M059J (cell line): ENCODE measurements at places on chromosomes 6 and 20. TPM values are rescaled to one million over a fixed set of nuclear protein-coding genes. Genes with fewer than 3 reads are reported as not detected.
A peak's percentile ranks its signal among the peaks of the same experiment; 100 is the strongest.

AVP gene
- total RNA-seq = not detected in 2 replicates

C6orf136 gene
- 9.1 and 12.2 TPM in 2 replicates for total RNA-seq

VGLL2 gene
- total RNA-seq = not detected in 2 replicates

SLC22A7 gene
- not detected in 2 replicates for total RNA-seq

LY6G5C gene
- 2.0 and 2.5 TPM in 2 replicates for total RNA-seq

DDO gene
- total RNA-seq = 16.5 and 24.7 TPM in 2 replicates

PEX7 gene
- total RNA-seq = 13.9 and 23.1 TPM in 2 replicates

NTSR1 gene
- total RNA-seq = 0.07 and 0.54 TPM in 2 replicates

- DNase-seq = peak; percentile 60
Observed at GRCh38 chr6:10404799-10405512, 9.9 kb downstream of the TFAP2A start.

DNA sequence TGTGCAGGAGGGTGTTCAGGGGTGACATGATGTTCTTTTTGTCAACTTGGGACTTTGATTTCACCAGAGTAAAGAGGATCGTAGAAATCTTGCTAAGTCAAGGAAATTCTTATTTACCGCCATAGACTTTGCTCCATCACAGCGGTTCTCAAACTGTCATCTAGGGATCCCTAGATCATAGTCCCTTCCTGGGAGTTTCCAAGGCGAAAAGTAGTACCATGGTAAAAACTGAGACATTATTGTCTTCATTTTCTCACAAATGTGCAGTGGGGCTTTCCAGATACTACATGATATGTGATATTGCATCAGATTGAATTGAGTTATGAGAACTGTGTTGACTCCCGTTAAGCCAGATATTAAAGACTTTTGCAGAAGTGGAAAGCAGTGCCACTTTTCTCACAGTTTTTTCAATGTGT is 79.7 kb downstream of the JARID2 start:
- DNase-seq = no peak

DNA sequence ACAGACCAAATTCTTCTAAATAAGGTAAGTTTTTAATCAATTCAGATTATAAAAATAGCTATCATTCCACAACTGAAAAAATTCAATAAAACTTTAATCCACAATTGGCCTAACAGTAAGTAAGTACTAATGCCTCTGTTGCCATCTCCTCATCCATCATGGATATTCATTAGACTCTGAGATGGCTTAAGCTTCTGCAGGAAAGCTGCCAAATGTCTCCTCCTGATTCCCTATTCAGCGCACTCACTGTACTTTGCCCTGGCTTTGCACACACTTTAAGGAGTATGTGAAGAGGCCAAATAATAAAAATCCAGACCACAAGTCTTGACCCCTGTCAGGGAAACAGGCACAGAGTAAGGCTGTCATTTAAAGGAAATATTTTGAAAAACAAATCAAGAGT is 23.6 kb downstream of the PGM3 start:
- DNase-seq = no peak

GRCh38 chr20:47306755-47307370 is 49.6 kb downstream of the ZMYND8 start:
- no peak for DNase-seq

GRCh38 chr6:154448448-154449096 is 61.9 kb downstream of the CNKSR3 start:
- DNase-seq = peak; percentile 91

DNA sequence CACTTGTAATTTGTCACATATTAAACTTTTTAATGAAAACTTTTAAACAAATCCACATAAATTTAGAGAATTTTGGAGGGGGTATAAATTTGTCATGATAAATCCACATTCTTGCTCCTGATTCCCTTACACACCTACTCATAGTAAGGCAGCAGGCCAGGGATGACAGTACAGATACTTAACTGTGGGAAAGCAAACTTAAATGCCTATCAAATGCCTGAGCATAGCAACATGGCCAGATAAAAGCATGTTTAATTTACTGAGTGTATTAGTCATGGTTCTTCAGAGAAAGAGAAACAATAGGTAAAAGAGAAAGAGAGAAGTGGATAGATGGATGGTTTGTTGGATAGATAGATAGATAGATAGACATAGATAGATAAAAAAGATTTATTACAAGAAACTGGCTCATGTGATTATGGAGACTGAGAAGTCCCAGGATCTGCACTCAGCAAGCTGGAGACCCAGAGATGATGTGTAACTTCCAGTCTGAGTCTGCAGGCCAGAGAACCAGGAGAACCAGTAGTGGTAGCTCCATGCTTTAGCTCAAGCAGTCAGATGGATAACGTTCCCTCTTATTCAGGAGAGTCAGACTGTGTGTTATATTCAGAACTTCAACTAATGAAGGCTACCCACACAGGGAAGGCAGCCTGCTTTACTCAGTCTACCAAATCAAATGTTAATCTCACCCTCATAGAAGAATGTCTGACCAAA is 15.9 kb upstream of the ADGRF1 start:
- peak; percentile 94 for DNase-seq

DNA sequence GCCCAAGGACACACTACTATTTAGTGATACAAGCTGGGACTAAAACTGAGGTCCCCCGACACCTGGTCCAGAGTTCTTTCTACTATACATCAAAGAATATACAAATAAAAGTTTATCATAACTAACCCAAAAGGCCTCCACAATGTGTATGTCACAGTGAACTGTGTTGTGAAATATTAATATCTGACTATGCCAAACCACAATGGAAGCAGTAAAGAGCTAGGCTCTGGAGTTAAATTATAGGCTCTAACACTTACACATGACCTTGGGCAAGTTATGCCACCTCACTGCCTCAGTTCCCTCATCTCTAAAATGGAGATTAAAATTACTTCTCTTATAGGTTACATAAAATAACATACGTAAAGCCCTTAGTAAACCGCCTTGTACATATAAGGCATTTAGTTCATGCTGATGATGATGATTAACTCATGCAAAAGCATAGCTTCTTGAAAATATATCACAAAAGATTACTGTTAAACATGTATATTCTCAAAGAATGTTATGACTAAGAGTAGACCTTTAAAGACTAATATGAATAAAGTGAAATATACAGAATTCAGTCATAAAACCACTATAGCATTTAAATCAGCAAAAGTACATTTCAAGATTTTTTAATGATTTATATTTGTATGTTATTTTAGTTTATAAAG is 5.7 kb downstream of the SUPT3H start:
- DNase-seq = no peak

- DNase-seq = peak; percentile 89
Observed at GRCh38 chr20:63955827-63956663, at the start of gene UCKL1. TSS of gene UCKL1 (minus strand) at chr20:63956416. CDS start at chr20:63956372, 44 bp downstream.

GRCh38 chr6:161215876-161216615 is 57.8 kb downstream of the AGPAT4 start:
- DNase-seq = peak; percentile 88

DNA sequence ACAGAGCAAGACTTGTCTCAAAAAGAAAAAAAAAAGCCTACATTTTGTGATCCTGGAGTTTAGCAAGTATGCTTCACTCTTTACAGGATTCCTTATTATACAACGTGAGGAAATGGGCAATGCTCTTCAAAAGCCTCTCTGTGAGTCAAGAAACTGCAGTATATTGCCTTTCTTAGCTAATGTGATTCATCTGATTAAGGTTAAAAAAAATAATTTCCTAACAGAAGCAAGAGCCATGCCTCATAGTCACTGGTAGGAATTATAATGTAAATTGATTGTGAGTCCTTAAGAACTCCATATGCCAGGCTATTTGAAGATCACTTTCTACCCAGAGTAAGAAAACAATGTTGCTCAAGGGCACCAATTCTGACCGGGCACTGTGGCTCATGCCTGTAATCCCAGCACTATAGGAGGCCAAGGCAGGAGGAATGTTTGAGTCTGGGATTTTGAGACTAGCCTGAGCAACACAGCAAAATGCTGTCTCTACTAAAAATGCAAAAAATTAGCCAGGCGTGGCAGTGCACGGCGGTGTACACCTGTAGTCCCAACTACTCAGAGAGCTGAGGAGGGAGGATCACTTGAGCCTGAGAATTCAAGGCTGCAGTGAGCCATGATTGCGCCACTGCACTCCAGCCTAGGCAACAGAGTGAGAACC is 43.3 kb downstream of the SLC26A8 start:
- DNase-seq = no peak

GRCh38 chr6:125066140-125066539 is 87.4 kb upstream of the TPD52L1 start:
- peak; percentile 9 for DNase-seq

- peak; percentile 66 for DNase-seq
Observed at GRCh38 chr6:129659590-129660345, 50.2 kb downstream of the ARHGAP18 start.

- peak; percentile 23 for DNase-seq
Observed at GRCh38 chr6:117601811-117602150, 530 bp downstream of the GOPC start.

GRCh38 chr6:135568379-135568778 is 70.8 kb upstream of the AHI1 start:
- DNase-seq = peak; percentile 73

- no peak for DNase-seq
Observed at GRCh38 chr6:148682990-148683389, 63.8 kb upstream of the UST start.

DNA sequence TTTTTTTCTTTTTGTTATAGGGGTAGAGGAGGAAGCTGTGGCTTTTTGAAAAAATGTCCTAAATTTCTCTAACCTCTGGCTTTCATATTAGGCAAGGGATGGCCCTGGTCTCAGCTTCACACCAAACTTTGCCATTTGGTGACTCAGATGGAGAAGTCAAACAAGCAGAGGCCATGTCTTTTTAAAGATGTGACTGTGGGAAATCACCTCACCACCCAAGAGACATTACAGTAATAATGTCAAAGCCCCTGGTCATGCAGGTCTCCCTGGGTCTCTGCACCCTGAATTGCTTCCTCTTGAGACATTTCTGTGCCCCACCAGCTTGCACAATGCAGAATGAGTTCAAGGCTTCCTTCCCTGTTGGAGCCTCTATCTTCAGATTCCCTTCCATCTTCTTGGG is 39.5 kb upstream of the ADGRF5 start:
- no peak for DNase-seq

GRCh38 chr20:24797745-24798655 is 151.1 kb upstream of the CST7 start:
- DNase-seq = no peak

DNA sequence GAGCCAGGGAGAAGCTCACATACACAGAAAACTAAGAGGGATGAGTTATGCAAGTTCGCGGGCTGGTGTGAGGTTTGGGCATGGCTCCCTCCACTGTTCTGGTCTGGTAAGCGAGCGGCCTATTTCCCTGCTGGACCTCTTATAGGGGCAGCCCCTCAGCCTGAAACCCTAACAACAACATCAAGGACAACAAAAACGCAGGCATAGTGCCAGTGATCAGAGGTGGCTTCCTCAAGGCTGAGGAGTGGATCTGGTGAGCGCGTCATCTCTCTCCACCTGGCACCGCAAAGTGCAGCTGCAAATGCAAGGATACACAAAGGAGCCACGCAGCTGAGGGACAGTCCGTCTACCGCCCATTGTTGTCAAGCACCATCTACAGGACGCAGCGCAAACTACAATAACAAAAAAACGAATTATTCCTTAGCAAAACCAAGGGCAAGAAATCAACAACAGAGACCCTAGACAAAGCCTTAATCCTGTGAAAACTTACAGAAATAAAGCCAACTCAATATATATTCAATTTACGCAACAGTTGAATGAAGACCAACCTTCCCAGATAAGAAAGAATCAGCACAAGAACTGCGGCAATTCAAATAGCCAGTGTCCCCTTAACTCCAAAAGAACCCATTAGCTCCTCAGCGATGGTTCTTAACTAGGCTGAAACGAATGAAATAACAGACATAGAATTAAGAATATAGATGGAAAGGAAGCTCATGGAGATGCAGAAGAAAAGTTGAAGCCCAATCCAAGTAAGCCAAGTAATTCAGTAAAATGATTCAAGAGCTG is 9.2 kb upstream of the DEFB110 start:
- peak; percentile 40 for DNase-seq

DNA sequence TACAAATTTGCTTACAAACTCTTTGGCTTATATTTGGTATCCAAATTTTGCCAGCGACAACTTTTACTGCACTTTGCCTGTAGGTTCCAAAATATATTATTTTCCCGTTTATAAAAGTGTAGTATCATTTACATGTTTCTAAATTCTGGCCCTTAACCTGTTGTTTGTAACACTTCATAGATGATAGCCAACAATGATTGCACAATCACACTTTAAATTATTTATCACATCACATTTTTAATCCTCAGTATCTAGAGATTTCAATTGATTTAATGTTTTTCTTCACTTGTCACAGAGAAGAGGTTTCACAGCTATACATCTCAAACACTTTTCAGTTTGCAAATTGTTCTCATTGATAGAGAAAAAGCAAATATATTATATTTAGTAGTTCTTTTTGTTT is 1151.2 kb upstream of the EYS start:
- DNase-seq = no peak

DNA sequence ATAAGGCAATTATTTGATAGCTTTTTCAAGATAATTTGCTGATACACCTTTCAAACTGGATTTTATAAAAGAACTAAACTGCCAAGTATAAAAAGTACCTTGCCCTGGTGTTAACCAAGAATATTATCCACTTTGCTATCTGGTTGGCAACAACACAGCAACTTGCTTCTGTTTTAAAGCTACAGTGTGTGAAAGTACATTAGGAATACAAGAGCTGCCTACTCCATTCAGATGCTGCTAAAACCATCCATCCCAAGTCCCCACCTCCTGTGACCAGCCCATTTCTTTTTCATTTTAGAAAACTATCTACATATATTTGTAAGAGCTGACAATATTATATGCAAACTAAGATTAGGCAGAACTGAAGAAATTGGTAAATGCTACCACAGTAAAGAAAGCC is 12.8 kb downstream of the CLDN20 start:
- DNase-seq = no peak

GRCh38 chr6:55882718-55883569 is 7.6 kb upstream of the BMP5 start:
- DNase-seq = peak; percentile 97

DNA sequence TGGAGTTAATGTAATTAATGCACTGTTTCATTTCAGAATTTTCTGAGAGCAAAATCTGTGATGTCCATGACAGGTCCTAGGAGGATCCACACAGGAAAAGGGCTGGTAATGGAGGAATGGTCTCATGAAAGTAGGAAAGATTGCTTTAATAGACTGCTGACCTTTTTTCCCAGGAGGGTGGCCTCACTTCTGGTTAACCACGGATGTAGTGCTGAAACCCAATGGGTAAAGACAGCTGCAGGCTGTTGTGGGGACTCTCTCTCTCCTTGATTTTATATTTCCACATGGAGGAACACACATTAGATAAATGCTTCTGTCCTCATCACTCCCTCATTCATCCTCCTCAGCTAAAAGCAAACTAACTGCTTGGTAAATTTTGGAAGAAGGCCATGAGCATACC is 23.6 kb upstream of the RIPOR2 start:
- no peak for DNase-seq

GRCh38 chr6:45791211-45792168 is 224.2 kb downstream of the CLIC5 start:
- DNase-seq = peak; percentile 91
